ENCODE measurements at places on chromosomes 2 and 18. TPM values are rescaled to one million over a fixed set of nuclear protein-coding genes. Genes with fewer than 3 reads are reported as not detected.

DNA sequence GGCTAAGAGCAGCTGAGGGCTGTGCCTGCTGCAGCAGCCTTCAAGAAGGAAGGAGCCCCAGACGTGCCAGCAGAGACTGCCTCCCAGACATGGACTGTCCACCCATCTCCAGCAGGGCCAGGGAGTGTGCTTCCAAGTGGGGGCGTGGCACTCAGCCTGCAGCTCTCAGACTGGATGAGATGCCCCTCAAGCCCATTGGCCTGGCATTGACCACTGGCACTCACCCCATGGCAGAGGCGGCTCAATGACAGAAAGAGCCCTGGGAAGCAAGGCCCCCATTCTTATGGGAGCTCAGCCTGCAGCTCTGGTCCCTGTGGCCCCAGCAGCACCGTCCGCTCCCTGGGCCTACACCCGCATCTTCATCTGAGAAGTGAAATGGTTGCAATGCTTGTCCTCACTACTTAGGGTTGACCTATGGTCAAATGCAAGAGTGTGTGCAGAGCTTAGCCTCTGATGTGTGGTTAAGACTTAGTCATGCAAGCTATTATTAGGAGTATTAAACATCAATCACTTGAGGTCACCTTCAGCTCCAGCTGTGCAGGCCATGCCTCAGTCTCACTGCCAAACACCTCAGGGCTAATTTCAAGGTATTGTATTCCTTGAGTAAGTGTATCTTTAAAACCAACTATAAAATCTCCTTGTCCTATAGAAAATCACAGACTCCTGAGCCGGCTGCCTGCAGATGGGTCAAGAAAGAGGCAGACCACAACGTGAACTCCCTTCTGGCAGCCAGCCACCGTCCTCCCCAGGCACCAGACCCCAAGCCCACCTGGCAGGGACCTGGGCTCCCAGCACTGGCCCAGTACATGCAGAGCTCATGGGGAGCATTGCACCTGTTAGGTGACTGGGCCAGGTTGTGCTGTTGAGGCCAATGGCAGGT lies 194.8 kb downstream of the NDUFA10 start:
- peak; percentile 15 for DNase-seq

GRCh38 chr2:200369886-200370285 lies 63.4 kb downstream of the SPATS2L start:
- no peak for DNase-seq

ASB1 gene
- 33.6 TPM for polyA plus RNA-seq

LRRC30 gene
- not detected for polyA plus RNA-seq
